ENCODE measurements at places on chromosomes 12 and 14.
A peak's percentile ranks its signal among the peaks of the same experiment; 100 is the strongest.

DNA sequence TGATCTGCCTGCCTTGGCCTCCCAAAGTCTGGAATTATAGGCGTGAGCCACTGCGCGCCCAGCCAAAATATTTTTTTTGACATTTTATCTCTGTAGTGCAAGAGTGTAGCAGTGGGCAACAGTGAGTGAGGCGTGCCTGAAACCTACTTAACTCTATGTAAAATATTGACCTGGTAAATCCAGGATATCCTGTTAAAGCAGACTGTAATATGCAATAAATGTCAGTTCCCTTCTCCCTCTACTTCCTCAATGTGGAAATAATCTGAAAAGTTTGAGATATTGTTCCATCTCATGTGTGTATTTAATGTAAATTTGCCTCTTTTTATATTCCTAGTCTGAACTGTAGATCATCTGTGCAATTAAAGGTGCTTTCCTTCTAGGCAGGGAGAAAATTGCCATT lies 9.5 kb upstream of the CDK17 start:
- no peak for DNase-seq

- DNase-seq = no peak
Observed at GRCh38 chr12:47586952-47587669, 118.7 kb downstream of the RPAP3 start.

GRCh38 chr12:32783029-32783428 lies 27.3 kb upstream of the YARS2 start:
- no peak for DNase-seq

- peak; percentile 34 for DNase-seq
Observed at GRCh38 chr12:121465921-121466793, 66.2 kb downstream of the RNF34 start.

GRCh38 chr12:64995816-64996215 lies 125.3 kb downstream of the WIF1 start:
- no peak for DNase-seq

- no peak for DNase-seq
Observed at GRCh38 chr12:110656071-110656655, 32.8 kb downstream of the HVCN1 start.

DNA sequence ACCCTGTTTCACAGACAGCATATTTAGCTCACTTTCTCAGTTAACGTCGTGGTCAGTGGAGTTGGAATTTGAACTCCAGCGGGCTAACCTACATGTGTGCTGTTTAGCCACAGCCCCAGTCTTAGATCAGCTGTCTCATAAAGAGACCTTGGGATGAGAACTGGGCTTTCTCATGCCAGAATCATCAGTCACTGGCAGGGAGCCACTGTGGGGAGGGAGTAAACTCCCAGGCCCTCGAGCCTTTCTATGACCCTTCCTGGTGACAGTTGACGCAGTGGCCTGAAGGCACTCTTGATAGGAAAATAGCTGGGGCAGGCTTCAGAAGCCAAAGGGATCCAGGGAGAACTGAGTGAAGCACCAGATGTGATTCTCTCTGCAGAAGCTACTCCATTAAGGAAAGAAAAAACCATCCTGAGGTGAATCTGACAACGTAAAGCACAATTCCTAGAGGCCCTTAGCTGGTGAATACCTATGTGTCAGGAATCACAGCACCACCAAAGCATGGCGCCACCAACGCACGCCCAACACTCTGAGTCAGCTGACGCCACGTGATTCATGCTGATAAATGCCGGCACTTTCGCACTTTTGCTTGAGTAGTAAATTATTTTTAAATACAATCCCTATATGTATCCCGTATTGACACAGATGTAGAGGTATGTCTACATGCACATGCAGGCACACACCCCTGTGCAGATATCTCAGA lies 279.6 kb upstream of the TMEM132C start:
- no peak for DNase-seq

- DNase-seq = no peak
Observed at GRCh38 chr12:14369311-14369710, 3.8 kb downstream of the ATF7IP start.

DNA sequence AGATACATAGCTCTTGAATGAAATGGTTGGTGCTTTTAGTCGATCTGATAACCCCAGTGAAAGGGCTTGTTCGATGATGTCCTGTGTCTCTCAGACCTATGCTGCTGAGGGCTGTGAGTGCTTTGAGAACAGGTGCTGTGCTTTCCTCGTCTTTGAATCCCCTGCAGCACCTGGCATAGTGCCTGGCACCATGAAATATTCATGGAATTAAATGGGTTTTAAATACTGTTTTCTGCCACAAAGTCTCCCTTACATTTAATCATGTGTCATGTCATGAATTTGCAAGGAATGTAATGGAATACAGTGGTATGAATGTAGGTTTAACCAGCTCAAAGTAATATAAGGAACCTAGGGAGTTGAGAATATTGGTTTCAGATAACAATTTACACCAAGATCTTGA lies 220.5 kb upstream of the PRICKLE1 start:
- no peak for DNase-seq

DNA sequence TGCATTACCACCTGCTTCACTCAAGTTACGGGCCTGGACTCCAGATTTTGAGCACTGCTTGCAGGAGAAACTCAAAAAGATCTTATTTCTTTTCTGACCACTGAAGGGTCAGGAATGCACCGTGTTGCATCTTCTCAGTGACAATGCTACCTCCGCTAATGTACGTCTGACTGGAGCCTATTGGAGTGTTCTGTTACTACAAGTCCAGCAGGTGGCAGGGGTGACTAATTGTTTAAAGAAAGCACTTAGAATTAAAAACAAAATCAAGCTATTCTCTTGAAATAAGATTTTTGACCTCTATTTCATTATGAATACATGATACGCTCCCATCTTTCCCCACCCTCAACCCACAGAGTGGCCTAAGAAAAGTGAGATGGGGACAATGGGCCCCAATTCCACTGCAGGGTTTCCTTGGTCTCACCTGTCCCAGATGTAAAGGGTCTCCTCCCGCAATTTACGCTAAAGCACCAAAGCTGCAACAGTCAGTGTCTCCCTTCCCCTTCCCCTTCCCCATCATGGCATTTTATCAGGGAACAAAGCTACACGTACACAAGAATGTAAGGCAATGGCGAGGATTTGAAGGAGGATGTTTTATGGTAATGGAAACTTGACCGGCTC lies 2.2 kb downstream of the TBPL2 start:
- no peak for DNase-seq

- DNase-seq = no peak
Observed at GRCh38 chr14:31770271-31770670, 209.1 kb downstream of the NUBPL start.

GRCh38 chr14:55354500-55354899 lies 57.1 kb downstream of the ATG14 start:
- DNase-seq = no peak

DNA sequence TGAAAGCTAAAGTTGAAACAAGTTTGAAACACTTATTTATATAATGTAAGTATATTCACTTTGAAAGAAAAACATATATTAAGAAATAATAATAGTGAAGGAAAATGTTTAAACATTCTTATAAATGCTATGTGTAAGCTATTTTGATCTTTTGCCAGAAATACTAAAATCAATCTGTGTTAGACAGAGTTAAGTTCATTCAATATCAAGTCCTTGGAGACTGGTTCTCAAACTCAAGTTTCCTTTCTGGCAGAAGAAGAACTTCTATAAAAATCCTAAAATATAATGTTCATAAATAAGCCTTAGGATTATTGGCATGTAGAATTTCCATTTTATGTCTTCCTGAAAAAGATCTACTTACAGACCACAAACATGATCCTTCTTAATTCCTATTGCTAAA lies 45.3 kb downstream of the TAOK3 start:
- no peak for DNase-seq

GRCh38 chr14:57485635-57486034 lies 8.0 kb downstream of the CCDC198 start:
- no peak for DNase-seq

DNA sequence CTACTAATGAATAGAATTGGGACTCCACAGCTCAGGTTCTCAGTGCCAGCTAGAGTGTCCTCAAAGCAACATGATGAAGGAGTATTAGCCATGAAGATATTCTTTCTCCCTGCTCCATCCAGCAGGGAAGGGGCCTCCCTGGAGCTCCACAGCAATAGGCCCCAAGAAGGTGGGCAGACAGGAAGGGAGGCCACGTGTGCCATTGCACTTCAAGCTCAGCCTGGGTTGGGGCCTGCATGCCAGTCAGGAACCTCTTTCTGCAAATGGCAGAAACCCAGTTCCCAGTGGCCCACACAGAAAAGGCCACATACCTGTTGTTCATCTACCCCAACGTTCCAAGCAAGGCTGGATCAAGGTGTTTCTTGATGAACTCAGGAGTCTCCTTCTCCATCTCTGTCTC lies 357.5 kb upstream of the SFSWAP start:
- DNase-seq = no peak

DNA sequence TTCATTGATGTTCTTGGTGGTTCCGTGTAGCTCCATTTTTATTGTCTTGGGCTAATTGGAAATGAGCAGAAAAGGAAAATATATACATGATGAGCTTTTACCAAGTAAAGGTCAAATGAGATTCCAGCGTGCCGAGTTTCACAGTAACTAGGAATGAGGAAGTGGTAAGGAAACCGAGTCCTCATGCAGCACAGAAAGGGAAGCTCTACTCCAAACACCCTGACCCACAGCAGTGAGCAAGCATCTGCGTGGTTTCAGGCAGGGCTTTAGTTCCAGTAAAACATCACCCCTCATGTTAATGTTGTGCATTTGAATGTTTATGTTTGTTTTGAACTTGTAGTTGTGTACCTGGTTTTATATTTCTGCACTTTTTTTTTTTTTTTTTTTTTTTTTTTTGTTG lies 208.0 kb downstream of the SLC41A2 start:
- DNase-seq = no peak

- no peak for DNase-seq
Observed at GRCh38 chr12:30706476-30706875, 10.8 kb upstream of the IPO8 start.

- DNase-seq = no peak
Observed at GRCh38 chr14:94880876-94881275, 111.0 kb upstream of the GSC start.

DNA sequence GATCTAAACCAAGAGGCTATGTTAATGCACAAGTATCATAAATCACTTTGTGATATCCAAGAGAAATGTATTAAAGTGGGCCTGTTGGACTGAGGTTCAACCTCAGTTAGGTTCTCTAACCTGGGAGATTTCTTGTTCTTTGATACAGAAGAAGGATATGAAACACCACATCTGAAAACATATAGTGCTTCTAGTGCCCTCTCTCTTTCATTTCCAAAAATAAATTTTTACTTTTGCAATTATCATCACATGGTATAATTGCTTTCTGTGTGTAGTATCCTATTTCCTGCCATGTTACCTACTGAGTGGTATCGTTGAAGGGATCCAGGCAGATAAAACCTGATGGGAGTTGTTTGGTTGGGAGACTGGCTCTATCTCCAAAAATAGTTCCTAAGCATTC lies 264.9 kb downstream of the CCER1 start:
- no peak for DNase-seq

DNA sequence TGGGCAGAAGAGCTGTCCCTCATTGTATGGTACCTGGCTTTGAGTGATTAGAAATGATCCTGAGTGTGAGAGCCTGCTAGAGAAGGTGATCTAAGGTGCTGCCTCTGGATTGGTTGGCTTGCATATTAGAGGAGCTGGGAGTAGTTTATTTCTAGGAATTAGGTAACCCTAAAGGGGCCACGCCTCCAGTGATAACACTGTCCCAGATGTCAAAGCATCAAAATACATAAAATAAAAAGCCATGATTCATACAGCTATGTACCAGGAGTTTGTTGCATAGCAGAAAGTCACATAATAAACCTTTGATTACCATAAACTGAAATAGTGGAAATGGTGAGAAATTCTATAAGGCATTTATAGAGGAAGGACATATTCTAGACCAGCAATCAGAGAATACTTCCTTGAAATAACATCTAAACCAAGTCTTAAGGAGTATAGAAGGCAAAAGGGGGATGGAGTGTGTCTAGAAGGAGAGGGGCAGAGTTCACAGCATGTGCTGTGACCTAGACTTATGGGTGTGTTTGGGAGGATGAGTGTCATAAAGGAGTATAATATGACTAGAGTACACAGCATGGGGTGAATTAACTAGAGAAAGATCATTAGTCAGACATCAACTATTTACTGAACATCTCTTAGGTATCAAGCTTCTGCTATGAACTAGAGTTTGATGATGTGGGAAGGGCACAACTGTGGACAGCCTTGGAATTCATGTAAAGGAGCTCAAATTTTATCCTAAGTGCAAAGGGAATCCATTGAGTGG lies 686.4 kb downstream of the GALC start:
- no peak for DNase-seq

DNA sequence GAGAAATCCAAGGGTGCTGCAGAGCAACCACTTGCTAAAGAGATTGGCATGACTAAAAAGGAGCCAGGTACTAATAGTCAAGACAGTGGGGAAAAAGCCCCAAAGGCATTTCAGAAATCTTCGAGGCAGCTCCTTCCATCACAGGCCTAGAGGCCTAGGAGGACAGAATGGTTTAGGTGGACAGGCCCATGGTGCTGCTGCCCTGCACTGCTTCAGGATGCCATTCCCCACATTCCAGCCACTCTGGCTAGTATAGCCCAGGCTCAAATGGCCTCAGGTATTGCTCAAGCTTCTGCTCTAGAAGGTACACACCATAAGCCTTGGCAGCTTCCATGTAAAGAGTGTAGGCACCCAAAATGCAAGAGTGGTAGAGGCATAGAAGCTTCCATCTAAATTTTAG lies 92.9 kb downstream of the RPAP3 start:
- DNase-seq = no peak

GRCh38 chr12:132021031-132021871 lies 71.5 kb downstream of the EP400 start:
- DNase-seq = no peak

DNA sequence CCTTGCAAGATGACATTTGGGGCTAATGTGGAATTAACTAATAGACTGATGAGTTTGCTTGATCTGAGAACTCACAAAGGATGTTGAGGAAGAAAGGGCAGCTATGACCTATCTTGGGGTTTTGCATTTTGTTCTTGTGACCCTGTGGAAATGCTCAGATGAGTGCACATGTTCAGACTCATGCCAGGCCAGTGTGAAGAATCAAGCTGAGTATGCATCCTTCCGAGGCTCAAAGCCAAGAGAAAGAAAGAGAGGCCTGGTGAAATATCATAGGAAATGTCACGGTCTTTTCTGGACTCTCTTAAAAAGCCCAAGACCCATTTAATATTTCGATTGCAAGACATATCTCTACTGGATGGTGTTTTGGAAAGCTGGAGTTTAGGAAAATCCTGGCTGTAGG lies 96.3 kb downstream of the CACNA1C start:
- no peak for DNase-seq

DNA sequence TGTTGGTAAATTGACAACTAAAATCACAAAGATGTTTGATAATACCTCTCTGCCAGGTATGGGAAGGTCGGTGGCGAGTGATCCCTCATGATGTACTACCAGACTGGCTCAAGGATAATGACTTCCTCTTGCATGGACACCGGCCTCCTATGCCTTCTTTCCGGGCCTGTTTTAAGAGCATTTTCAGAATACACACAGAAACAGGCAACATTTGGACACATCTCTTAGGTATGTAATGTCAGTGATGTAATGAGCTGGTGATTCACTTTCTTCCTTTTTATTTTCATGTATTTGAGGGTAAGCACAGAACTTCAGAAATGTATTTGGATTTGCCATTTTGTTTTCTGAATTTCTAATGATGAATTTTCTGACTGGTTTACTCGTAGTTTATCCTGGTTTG lies 42.6 kb upstream of the LRTM2 start:
- no peak for DNase-seq

Data from stimulated activated CD4-positive, alpha-beta T cell treated with anti-CD3 and anti-CD28 coated beads, Interleukin-4, amount 100 ng/mL, for 48 hours (primary cell).